Activated naive CD4-positive, alpha-beta T cell treated with anti-CD3 and anti-CD28 coated beads, Interleukin-2, amount 50 U/mL, for 16 hours (primary cell): ENCODE measurements at places on chromosomes 2 and 18.
A peak's percentile ranks its signal among the peaks of the same experiment; 100 is the strongest.

DNA sequence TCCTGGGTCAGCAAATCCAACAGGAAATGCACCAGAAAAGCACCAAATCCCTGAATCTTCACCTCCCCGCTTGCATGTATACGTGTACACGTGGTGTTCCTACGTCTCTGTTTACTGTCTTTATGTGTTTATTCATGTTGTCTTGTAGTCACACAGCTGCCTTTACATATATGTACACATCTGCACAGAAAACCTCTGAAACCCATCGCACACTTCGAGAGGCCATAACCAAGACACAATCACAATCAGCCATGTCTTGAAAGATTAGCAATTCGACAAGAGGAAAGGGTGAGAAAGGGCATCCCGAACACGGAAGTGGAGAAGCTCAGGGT, 98.1 kb downstream of the PLB1 start:
- DNase-seq = no peak

GRCh38 chr18:64752707-64753106, 603.8 kb upstream of the LINC00305 start:
- no peak for DNase-seq

- no peak for DNase-seq
Observed at GRCh38 chr2:222193328-222193983, 105.3 kb downstream of the PAX3 start.

GRCh38 chr2:176854878-176855277, 357.7 kb upstream of the HNRNPA3 start:
- no peak for DNase-seq

DNA sequence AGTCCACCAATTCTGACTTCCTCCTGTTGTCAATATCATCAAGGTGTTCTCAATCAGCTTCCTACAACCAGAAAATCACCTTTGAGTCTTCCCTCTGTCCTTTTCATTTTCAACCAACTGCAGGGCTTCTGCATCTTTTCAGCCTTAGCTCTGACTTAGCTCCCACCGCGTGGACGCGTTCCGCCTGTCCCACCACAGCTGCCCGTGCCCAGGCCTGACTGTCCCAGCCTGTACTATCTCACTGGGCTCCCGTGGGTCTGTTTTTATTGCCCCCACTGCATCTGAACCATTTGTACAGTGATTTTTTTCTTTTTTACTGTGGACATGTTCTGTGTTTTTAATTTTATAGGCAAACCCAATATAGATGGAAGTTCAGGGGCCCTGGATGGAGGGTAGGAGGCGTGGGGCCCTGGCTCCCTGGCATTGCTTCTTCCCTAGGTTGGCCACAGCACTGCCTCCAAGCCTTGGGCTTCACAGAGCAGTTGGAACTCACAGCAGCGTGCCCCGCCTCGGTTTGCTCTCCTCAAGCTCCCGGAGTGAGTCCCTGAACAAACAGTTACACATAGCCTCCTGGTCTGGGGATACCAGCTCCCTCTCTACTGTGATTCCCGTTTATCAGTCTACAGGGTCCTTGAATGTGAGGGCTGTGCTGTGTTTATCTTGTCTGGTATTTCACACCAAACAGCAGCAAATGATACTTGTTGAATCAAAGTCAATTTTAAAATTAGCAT, 280.6 kb upstream of the PXDN start:
- DNase-seq = no peak

- no peak for DNase-seq
Observed at GRCh38 chr2:31271851-31272267, 37.9 kb downstream of the EHD3 start.

- no peak for DNase-seq
Observed at GRCh38 chr18:34023471-34023870, 201.2 kb downstream of the NOL4 start.

DNA sequence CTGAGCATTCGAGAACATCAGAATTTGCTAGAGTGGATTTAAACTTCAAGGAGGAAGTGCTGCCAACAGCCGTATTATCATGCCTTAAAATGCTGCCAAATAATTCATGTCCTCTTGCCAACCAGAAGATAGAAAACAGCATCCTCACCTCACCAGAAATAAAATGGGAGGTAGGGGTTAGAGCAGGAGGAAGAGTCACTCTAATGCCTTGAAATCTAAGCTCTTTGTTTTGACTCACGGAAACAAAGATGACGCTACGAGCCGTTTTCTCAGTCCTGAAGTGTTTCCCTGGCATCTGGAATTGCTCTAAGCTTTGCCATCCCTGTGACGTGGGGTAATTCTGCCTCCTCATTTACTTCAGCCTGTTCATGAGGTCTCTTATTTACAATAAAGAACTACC, 97.1 kb downstream of the PRPF40A start:
- no peak for DNase-seq

DNA sequence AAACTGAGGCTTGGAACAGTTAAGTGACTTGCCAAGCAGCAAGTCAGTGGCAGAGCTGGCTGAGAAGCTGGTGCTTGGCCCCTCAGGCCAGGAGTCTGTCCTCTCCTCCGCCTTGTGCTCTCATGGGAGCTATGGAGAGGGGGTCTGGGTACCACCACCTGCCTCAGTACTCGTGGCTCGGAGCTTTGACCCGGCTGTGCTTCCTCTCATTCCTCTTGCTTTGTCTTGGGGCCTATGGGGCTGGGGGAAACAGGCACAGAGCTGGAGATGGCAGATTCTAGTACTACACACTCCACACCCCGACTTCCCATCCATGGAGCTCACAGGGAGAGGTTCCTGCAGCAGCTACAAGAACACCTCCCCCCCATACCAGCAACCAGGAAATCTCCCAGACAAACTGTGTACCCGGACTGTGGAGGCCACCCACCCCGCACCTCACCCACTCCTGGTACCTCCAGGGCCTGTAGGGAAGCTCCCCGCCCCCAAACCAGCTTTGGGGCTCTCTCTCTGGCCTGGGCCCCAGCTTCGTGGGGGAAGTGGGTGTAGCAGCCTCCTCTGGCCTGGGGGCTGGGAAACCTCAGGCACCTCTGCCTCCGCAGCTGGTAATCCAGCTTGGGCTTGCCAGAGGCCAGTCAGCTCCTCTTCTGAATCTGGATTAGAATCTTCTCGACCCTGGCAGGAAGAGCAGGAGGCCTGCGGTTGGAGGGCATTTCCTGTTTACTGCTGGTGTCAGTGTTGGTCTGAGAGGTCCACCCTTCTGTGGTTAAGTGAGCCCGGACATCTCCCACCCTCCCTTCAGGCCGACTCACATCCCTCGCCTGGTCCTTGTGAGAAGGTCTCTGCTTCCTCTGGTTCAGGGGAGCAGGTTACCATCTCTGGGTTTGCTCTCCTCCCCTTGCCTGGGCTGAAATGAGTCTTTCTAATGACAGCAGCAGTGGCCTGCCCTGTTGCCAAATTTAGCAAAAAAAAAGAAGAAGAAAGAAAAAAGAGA, 22.3 kb upstream of the RHOB start:
- DNase-seq = no peak

- peak; percentile 48 for DNase-seq
Observed at GRCh38 chr2:121648206-121649148, 785 bp downstream of the CLASP1 start.

GRCh38 chr2:240559286-240559685, 871 bp upstream of the DUSP28 start:
- DNase-seq = no peak

DNA sequence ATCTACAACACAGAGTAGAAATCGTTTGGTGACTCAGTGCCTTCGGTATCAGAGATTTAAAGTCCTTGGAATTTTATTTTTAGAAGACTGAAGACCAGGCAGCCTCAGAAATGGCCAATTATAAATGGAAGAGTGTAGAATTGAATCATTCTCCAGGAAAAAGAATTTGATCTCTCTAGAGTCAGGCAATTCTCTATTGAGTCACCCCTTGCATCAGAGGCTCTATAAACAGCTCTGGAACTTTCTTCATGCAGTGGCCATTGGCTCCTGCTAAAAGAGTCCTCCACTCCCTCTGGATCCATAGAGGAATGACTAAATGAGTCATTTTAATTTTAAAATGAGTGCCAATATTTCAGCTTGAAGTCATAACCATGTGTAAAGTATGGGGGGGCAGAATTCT, 816.2 kb downstream of the TDRD15 start:
- no peak for DNase-seq

- DNase-seq = no peak
Observed at GRCh38 chr2:121746071-121746578, 9.3 kb upstream of the TSN start.

GRCh38 chr18:61637319-61637718, 255.5 kb downstream of the RNF152 start:
- no peak for DNase-seq

DNA sequence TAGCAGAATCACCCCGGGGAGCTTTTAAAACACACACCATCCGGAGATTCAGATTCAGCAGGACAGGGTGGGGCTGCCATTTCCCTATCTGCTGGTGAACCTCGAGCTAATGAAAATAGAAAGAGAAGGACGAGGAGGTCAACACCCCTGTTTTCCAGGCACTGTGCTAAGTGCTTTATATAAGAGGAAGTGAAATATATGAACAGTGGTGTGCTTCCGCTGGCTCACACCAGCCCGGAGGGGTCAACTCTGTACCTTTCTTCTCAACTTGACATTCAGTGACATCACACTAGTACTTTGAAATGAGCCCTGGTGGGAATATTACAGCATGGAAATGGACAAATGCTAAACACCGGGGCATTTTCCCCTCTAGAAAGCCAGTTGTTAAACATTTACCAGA, 108.3 kb upstream of the LTBP1 start:
- DNase-seq = no peak

DNA sequence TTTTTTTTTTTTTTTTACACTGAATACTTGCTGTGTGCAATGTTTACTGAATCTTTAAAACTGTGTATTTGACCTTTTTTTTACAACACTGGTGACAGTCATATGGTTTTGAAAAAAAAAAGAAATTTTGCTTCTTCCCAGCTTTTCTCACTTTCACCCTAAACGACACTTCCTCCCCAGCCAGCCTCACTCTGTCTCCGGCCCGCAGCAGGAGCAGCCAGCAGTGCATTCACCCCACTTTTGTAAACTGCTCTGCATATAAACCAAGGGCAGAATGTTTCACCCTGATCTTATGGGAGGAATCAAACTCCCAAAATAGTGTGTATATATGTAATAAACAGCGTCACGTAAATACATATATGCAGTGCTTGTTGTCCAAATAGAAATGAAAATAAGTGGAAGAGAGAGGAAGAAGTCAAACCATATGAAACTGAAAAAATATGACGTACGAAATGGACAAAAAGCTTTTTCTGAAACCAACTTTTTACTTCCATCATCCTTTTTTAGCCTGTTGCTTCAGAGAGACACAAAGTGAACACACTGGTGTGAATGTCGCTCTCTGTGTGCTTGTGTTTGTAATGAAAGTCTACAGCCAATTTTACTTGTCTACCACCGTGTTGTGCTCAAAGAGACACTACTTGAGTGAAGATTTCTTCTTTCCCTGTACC, 54.2 kb downstream of the ZCCHC2 start:
- DNase-seq = no peak

DNA sequence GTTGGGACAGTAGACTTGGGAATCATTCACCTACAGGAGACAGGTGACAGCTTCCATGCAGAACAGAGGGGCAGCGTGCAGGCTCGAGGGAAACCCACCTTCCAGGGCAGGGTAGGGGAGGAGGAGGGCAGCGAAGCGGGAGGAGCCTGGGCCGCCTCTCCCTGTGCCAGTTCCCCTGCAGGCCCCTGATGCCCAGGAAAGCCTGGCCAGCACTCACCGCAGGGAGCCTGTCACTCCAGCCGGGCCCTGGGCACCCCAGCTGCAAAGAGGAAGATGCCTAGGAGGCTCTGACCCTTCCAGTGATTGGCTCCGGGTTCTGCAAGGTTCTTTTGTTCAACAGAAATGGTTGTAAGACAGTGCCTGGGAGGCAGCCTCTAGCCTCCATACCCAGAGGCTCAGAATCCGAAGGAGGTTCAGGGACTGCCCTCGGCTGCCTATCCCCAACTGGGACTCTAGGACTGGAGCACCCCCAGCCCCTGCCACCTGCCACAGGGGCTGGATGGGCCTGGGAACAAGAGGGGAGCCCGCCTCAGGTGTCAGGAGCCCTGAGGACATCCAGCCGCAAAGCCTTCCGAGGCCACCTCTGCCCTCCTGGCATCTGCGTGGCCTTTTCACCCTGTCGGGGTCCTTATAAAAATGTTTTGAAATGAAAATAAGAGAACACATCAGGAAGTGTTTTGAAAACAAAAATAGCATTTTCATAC, 103.2 kb downstream of the PTGR3 start:
- DNase-seq = no peak

DNA sequence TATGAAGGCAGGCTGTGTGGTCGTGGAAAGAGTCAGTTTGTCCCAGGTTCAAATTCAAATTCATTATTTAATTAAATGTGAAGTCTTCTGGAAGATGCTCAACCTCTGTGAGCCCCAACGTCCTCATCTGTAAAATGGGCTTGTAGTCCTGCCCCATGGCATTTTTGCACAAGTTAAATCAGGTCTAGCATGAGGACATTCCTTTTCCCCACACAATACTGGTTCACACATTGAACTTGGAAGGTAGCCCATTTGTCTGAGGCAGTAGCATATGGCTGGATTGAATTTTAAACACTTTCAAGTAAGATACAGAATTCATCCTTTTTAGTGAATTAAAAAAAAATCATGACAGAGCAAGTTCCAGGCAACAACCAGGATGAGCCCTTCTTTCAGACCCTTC, 665.4 kb upstream of the HS6ST1 start:
- DNase-seq = no peak
